Effector memory CD8-positive, alpha-beta T cell (primary cell): ENCODE measurements at places on chromosomes 1 and 21.

- H3K27ac ChIP-seq: no peak overlapping the region
- H3K4me1 ChIP-seq: no peaks in the 10 kb centered on the region
- DNase-seq: no peak
- no peaks in the 10 kb centered on the region for H3K36me3 ChIP-seq
Measured at GRCh38 chr21:25809013-25809412, 74.2 kb downstream of the GABPA start.

GRCh38 chr21:26756491-26757159, 88.6 kb downstream of the ADAMTS1 start:
- no peak overlapping the region for H3K4me3 ChIP-seq
- no peaks in the 10 kb centered on the region for H3K27me3 ChIP-seq
- no peaks in the 10 kb centered on the region for H3K36me3 ChIP-seq
- H3K4me1 ChIP-seq: no peaks in the 10 kb centered on the region
- no peak overlapping the region for H3K27ac ChIP-seq

- peaks cover 7% of the 10 kb centered on the region for H3K27me3 ChIP-seq
- H3K4me3 ChIP-seq: no peak overlapping the region
- no peak for DNase-seq
- H3K4me1 ChIP-seq: no peaks in the 10 kb centered on the region
Measured at GRCh38 chr1:234337233-234337632, 36.0 kb upstream of the COA6 start.

GRCh38 chr1:211601982-211602670, 23.2 kb upstream of the SLC30A1 start:
- H3K4me1 ChIP-seq: peaks cover 10% of the 10 kb centered on the region
- peaks cover 19% of the 10 kb centered on the region for H3K27me3 ChIP-seq
- no peak for DNase-seq
- H3K4me3 ChIP-seq: no peak overlapping the region
- H3K27ac ChIP-seq: no peak overlapping the region
- H3K36me3 ChIP-seq: peaks cover 3% of the 10 kb centered on the region

DNA sequence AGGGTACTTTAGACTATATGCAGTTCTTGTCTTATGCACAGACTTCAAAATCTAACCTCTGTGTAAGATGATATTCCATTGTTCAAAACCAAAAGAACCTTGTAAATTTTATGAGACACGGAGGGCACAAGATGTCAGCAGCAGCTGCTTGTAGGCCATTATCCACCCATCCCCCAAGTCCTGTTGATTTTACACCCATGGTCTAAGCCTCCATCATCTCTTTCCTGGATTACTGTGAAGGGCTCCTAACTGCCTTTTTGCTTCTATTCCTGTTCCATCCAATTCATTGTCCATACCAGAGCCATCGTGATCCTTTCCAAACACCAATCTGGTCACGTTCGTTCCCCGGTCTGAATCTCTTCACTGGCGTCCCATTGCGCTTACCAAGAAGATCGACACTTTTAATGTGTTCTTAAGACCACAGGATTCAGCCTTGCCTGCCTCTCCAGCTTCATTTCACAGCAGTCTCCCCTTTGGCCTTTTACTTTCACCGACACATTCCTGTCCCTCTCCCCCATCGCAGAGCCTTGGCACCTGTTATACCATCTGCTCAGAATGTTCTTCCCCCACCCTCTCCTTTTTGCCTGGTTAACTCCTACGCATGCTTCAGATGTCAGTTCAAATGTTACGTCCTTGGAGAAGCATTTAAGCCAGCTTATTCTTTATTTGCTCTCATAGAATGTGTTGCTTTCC, 107.3 kb upstream of the POU3F1 start:
- H3K27ac ChIP-seq: no peak overlapping the region
- H3K36me3 ChIP-seq: no peaks in the 10 kb centered on the region
- DNase-seq: no peak
- no peak overlapping the region for H3K4me3 ChIP-seq
- no peaks in the 10 kb centered on the region for H3K4me1 ChIP-seq
